Activated naive CD4-positive, alpha-beta T cell treated with anti-CD3 and anti-CD28 coated beads, Interleukin-2, amount 50 U/mL, for 72 hours (primary cell): ENCODE measurements at places on chromosomes 5 and 9. TPM values are rescaled to one million over a fixed set of nuclear protein-coding genes. Genes with fewer than 3 reads are reported as not detected.

- DNase-seq: no peak
Observed at GRCh38 chr9:4689021-4689420, 9.7 kb downstream of the CDC37L1 start.

DNA sequence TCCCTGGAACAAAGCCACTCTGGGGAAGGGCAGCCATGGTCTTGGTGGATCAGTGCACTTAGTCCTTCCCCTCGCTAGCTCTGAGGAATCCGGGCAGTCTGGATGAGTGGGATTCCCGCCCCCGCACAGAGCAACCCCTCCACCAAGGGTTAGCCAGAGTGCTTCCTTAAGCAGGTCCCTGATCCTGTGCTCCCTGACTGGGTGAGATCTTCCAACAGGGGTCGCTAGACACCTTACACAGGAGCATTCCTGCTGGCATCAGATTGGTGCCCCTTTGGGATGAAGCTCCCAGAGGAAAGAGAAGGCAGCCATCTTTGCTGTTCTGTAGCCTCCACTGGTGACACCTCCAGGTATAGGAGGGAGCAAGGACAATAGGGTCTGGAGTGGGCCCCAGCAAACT is 228.8 kb downstream of the AP3B1 start:
- DNase-seq: no peak

- no peak for DNase-seq
Observed at GRCh38 chr5:82918311-82919031, 158.7 kb downstream of the TMEM167A start.

- DNase-seq: no peak
Observed at GRCh38 chr5:160044391-160044804, 35.5 kb downstream of the TTC1 start.

GRCh38 chr9:87662808-87663528 is 63.0 kb upstream of the CTSL start:
- DNase-seq: peak; percentile 81

GRCh38 chr9:36866840-36867239 is 167.2 kb downstream of the PAX5 start:
- DNase-seq: no peak

The SOX30 gene
- total RNA-seq: not detected
